ENCODE measurements at places on chromosomes 13 and 19.
A peak's percentile ranks its signal among the peaks of the same experiment; 100 is the strongest.

DNA sequence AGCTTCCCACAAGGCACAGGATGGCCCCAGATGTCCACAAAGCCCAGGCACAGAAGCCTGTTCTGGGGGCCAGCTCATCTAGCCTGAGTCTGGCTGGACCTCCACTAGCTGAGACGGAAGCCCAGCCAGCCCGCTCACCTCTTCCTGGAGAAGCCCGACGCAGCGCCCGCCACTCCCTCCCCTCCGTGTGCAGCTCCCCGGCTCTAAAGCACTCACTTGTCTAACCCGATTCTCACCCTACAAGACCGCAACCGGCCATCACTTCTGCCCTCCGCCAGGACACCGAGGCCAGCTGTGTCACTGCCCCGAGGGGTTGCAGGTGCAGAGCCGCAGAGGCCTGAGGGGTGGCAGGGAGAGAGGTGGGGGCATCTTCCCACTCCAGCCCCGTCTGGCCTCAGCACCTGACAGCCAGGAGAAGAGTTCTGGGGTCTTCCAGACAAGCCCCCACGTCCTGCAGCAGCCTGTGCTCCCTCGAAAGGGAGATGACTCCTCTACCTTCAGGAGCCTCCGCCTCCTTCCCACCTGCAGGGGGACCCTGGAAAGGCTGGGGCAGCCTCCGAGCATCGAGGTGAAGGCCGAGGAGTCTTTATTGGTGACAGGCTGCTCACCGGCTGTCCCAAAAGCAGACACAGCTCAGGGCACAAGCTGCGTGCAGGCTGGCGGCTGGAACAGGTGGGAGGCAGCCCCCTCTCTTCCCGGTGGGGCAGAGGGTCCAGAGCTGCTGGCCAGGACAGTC is 5.9 kb upstream of the DIRAS1 start:
- no peak for DNase-seq

DNA sequence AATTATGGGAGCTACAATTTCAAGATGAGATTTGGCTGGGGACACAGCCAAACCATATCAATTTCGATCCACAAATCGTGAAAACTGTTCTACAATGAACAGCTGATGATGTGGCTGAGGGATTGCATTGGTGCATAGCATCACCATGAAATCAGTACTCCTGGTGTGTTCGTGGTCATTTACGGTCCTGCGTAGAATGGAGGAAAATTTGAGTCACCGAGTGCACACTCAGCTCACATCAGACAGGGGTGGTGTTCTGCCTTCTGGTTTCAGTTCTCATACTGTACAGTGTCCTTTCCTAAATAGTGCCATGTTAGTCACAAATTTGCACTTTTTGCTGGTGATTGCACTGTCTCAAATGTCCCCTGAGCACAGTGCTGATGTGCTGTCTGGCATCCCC is 39.2 kb downstream of the MYH14 start:
- DNase-seq = no peak

- DNase-seq = peak; percentile 53
Measured at GRCh38 chr19:3606690-3607289, at the start of gene TBXA2R. TSS of gene TBXA2R (minus strand) at chr19:3606875. CDS start at chr19:3600634, 6,241 bp downstream.

- DNase-seq = no peak
Measured at GRCh38 chr19:55419624-55420236, 12.1 kb upstream of the UBE2S start.

DNA sequence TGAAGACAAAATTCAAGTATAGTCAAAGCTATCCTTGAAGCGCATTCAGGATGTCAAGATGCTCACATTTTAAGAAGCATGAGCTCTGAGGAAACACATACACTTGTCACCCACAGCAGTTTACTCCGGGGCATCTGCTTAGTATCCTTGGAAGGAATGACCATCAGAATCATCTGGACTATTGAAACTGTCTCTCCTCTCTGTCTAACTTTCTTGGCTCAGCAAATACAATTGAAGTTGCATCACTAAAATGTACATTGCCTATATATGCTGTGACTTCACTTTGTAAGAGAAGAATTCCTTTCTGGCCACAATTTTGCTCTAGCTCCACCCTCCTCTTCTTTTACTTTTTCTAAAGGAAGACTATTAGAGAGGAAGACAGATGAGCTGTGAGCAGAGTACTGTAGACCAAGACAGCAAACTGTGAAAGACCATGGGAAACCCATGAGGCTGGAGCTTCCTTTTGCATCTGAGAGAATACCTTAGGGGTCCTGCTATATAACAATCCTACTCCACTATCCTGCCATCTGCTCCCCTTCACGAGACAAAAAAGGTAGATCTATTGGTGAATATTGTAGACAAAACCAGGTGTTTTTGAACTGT is 906.3 kb downstream of the PCDH9 start:
- DNase-seq = no peak

DNA sequence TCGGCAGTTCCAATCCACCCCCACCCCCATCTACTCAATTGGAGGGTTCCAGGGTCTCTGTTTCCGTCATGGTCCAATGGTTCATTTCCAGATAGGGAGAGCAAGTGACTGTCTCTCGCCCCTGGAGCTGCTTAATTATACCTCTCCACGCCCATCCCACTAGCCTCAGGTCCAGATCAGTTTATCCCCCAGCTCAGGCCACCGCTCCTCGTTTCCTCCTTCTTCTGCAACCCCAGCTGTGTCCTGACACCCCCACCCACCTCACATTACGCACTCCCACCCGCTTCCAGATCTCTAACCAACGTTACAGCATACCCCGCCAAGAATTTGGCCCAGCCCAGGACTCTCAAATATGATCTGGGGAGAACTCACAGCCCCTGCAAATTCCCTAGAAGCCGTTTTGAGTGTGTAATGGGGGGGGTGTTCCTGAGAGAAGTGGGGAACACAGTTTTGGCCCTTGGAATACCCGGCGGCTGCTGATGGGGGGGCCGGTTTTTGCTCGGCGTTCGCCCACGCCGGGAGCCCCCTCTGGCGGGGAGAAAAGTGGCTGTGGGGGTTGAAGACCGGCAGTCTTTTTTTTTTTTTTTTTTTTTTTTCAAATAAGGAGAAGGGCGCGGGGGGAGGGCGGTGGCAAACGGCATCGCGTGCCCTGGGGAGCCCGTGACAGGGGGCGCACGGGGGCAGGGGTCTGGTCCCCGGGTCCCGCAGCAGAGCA is 1.7 kb upstream of the PDE4A start:
- DNase-seq = no peak

DNA sequence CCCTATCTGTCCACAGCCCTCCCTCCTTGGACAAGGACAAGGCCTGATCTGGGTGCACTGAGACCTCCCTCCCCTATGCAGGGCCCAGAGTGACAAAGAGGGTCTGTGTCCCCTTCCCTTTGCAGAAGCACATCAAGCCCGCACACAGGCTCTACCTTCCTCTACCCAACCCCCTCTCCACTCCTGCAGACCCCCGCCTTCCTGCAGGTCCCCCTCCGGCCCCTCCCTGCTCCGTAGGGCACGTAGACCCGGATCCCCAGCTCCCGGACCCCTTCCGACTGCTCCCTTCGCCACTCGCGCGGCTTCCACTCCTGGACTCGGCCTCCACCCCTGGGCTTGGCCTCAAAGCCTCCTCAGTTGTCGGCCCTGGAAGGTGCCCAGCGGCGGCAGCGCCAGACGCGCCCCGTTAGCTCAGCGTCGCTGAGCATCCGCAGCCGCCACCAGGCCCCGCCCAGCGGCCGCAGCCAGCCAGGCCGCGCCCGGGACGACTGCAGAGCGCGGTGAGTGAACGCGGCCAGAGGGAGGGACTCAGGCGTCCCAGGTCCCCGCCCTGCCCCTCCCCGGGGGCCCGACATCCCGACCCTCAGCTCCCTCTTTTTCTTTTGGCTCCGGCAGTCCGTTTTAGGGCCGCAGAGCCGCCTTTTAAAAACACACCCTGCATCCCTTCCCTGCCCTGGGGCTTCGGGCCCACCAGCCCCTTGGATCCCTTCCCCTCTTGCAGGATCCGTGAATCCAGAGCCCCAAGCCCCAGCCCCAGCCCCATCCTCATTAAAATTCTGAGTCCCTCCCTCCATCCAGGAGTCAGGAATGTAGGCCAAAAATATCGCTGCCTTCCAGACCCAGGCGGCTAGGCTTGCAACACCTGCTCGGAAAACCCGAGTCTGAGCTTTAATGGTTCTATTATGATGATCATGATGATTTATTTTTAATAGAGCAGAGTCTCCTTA is 1.5 kb upstream of the MYADM start:
- peak; percentile 79 for DNase-seq

- no peak for DNase-seq
Measured at GRCh38 chr19:45901912-45902650, at the start of gene MYPOP. TSS of gene MYPOP (minus strand) at chr19:45902613. CDS start at chr19:45901773, 840 bp downstream.

GRCh38 chr19:33395561-33396550 is 22.3 kb downstream of the CEBPG start:
- no peak for DNase-seq

GRCh38 chr19:19418555-19419260 is 13.2 kb downstream of the GATAD2A start:
- DNase-seq = no peak

DNA sequence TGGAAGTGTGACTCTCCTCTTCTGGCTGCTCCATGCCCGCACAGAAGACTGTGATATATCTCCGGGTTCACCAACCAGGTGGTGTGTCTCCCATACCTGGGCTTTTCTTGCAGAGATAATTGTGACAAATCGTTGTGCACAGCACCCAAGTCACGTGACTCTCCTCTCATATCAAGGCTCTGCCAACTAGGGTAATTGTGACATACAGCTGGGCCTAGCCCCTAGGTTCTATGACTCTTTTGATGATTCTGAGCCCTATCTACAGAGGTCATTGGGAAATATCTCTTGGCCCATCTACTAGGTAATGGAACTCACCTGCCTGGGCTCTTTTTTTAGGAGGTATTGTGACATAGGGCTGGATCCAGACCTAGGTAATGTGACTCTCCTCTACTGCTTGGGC is 89.8 kb downstream of the ZNF429 start:
- no peak for DNase-seq

GRCh38 chr19:681029-682019 is 5.1 kb downstream of the FSTL3 start:
- peak; percentile 93 for DNase-seq

- DNase-seq = no peak
Measured at GRCh38 chr13:77729502-77730221, 32.2 kb downstream of the SLAIN1 start.

GRCh38 chr19:12913851-12914690 is 5.0 kb downstream of the SYCE2 start:
- peak; percentile 57 for DNase-seq

GRCh38 chr13:75812751-75813181 is 176.6 kb downstream of the LMO7 start:
- no peak for DNase-seq

DNA sequence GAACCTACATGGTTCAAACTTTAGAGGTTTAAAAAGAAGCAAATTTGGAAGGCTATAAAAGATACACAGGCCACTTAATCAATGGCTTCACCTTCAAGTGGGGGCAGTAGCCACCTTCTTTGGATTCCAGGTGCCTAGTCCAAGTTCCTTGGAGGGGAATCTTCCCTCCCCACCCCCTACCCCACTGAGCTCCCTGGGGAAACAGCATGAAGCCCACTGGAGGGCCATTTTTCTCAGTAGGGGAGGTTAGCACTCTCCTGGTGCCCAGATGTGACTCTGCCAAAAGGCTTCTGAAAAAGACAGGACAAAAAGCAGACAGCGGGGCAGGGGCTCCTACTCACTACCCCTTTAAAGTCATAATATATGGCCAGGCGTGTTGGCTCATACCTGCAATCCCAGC is 93.9 kb downstream of the KCTD15 start:
- no peak for DNase-seq

GRCh38 chr19:29704562-29705558 is 10.2 kb downstream of the C19orf12 start:
- DNase-seq = no peak

GRCh38 chr13:90918536-90918935 is 429.0 kb upstream of the MIR17HG start:
- no peak for DNase-seq

DNA sequence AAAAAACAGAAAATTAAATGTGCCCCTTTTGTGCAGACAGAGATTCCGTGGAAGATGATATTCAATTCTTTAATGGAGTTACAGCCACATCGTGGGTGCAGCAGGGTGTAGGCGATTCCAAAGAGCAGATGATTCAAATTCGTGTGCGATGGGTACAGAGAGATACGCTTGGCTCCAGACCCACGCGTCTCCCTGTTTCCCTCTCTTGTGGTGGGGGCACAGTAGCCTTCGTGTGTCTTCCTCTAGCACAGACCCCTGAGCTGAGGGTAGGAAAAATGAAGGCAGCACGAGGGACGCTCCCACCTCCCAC is 4.8 kb downstream of the TSPAN16 start:
- DNase-seq = no peak

DNA sequence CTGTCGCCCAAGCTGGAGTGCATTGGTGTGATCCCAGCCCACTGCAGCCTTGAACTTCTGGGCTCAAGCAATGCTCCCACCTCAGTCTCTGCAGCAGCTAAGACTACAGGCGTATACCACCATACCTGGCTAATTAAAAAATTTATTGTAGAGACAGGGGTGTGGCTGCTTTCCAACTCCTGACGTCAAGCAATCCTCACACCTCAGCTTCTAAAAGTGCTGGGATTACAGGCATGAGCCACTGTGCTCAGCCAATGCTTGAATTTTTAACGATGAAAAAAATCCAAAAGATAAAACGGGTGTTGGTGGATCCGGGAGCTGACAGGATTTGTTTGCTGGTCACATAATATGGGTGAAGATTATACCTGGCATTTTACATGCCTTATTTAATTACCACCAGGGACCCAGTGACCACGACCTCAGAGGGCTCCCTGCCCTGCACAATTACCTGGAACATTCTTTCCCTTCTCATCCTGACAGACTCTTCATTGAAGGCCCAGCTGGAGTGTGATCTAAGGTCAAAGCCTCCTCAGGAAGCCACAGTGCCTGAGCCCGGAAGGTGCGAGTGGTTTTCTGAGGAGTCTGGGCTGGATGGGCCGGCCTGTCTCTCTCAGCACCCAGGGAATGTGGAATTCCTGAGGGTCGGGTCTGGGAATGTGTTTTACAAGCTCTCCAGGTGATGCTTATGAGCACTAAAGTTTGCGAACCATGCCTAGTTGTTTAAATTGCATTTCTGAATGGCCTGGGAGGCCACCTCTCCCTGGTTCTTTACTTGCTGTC is 193.3 kb downstream of the USP12 start:
- no peak for DNase-seq

DNA sequence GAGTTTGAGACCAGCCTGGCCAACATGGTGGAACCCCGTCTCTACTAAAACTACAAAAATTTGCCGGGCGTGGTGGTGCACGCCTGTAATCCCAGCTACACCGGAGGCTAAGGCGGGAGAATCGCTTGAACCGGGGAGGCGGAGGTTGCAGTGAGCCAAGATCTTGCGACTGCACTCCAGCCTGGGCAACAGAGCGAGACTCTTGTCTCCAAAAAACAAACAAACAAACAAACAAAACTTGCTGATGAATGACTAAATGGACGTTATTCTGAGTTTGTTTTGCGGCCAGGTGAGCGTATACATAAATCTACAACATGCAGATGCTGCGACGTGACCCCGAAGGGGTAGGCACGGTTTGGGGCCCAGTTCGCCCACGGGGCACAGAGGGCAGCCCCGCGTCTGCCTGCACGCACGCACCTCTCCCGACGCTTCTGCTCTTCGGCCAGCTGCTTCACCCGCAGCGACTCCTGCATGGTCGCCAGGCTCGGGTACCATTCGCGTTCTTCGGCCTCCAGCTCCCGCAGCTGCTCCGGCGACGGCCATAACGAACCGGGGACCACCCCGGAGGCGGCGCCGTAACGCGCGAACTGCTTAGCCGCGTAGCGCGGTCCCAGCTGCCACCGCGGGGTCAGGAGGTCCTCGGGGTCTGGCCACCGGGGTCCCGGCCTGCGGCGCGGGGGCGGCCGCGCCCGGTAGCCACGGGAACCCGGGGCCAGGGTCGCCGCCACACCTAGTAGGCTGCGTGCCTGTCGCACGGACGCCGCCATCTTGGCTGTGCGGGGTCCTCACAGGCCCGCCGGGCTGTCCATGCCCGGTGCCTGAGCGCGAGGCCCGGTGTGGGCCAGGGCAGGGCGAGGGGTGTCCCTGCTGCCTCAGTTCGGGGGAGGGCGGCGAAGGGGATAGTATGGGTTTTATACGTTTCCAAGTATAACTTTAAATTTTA is at the start of gene GADD45GIP1:
Gene GADD45GIP1, minus strand, starts transcription at position 778 of the 943 bp plus-strand sequence. Its CDS starts 11 bp downstream, at position 767.
- peak; percentile 80 for DNase-seq
